Activated CD4-positive, CD25-positive, alpha-beta regulatory T cell (primary cell): ENCODE measurements at places on chromosomes 7 and 10.

DNA sequence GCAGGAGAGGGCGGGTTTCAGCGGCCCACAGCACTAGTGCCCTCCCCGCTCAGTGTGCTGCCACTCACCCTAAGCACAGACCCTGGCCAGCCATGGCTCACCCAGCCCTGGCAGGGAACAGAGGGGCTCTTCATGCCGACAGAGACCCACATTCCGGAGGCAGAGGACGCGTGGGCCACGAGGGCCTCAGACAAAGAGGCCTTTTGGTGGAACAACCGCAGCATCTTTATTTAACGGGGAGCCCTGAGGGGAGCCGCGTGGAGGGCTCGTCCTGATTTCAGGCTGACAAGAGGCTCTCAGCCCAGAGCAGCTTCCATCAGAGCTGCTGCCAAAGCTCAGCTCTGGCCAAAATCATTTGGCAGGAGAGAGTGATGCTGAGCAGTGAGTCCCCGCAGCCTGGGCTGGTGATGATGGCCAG, 127.8 kb downstream of the SH3PXD2A start:
- DNase-seq: no peak

- no peak for DNase-seq
Measured at GRCh38 chr10:35346248-35346647, 9.9 kb downstream of the CCNY start.

- DNase-seq: no peak
Measured at GRCh38 chr7:12862146-12862545, 174.7 kb downstream of the ARL4A start.

GRCh38 chr7:122307228-122307621, 2.7 kb upstream of the FEZF1 start:
- DNase-seq: no peak

- no peak for DNase-seq
Measured at GRCh38 chr7:157513682-157514081, 176.9 kb downstream of the DNAJB6 start.

DNA sequence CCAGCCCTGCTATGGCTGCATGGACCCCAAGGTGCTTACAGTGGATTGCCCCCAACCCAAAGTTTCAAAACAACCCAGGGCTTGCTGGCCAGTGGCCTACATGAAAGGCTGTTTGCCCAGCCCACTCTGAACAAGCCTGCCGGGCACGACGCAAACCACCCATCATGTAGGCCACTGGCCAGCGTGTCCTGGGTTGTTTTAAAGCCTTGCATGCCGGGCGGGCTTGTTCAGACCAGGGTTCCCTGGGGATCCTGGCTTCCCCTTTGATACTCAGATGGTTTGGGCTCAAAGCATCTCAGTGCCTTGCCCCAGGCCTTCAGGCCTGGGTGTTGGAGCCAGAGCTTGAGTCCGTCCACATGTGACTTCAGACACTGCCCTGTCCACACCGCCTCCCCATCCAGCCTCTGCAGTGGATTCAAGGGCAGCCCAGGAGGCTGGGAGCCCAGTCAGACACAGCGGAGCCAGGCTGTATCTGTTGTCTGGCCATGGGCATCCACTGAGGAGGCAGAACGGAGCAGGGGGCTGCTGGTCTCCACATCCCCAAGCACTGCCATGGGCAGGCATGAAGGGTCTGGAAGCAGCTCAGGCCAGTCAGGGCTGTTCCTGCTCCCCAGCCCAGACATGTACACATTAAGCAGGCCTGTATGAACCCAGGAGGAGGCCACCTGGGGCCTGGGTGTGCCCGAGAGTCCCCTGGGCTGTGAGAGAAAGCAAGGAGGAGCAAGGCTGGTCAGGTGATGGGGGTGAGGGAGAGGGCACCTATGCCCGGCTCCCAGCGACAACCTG, 4.0 kb upstream of the ADIRF start:
- DNase-seq: no peak

GRCh38 chr10:58734116-58734515, 221.4 kb downstream of the BICC1 start:
- no peak for DNase-seq
